CD4-positive, alpha-beta T cell treated with Interleukin-15 for 4 hours (primary cell): ENCODE measurements at places on chromosomes 11 and 22.
A peak's percentile ranks its signal among the peaks of the same experiment; 100 is the strongest.

DNA sequence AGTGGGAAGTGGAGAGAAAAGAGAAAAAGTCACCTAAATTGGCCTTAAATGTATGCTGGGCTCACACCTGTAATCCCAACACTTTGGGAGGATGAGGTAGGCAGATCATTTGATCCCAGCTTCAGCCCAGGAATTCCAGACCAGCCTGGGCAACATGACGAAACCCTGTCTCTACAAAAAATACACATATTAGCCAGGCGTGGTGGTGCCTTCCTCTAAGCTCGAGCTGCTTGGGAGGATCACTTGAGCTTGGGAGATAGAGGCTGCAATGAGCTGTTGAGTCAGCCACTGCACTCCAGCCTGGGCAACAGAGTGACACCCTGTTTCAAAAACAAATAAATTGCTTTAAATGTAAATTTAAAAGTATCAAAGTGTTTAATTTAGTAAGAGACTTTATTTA lies 3.9 kb downstream of the CBL start:
- no peak for DNase-seq

- DNase-seq: no peak
Measured at GRCh38 chr11:34773826-34774225, 142.4 kb downstream of the APIP start.

GRCh38 chr11:90845126-90845525 lies 622.3 kb upstream of the CHORDC1 start:
- DNase-seq: no peak

DNA sequence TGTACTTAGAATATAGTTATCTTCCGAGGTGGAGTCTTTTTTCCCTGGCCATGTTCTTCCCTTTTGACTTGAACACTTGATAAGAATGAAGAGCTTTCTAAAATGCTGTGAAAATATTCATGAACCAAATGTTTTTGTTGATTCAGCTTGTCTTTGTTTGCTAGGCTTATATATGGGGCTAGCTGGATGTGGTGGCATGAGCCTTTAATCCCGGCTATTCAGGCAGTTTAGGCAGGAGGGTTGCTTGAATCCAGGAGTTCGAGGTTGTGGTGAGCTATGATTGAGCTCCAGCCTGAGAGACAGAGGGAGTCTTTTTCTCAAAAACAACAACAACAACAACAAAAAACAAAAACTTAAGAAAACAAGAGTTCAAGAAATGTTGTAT lies 23.1 kb downstream of the CBL start:
- DNase-seq: no peak

DNA sequence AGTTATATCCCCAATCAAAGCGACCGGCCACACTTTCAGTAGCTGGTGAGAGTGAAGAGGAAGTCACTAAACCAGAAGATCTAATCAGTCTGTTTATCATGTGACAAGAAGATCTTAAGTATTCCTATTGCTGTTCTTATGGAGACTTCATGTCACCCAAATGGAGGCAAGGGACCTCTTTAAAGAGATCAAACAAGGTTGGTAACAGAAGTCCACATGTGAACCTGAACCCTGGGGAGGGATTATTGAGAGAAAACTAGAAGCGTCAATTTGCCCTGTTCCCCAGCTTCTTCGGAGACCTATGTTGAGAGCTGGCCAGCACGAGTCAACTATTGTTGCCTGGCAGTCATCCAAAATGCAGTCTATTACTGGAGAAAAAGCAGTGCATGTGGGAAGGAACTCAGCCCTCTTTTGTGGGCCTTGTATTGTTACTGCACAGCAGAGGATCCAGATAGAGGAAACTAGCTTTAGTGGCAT lies 76.9 kb upstream of the CTSC start:
- DNase-seq: peak; percentile 41

GRCh38 chr11:128171506-128171905 lies 415.9 kb downstream of the ETS1 start:
- no peak for DNase-seq

DNA sequence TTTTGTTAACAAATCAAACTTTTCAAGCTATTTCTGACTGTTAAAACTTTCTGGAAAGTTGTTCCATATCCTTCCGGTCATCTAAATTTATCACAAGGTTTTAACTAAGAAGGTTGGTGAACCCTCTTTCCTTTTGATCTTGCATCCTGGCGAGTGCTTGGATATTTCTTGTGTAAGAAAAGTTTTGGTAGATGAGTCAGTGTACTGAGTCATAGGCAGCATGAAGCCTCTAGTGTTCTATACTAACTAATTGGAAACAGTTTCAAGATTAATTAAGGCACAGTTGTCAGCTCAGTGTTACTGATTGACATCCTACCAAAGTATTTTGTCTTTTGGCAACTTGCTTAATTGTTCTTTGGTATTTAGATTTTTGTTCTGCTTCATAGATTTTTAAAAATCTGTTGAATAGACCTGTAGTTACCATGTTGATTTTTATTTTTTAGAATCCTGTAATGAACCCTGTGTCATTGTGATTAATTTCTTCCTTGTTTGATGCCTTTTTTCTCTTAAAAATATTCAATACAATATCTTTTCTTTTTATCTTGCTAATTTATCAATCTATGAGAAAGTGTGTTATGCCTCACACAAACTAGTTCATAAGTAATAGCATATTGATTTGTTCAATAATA lies 38.0 kb downstream of the METTL15 start:
- no peak for DNase-seq
